ENCODE measurements at places on chromosomes 11 and 22.

DNA sequence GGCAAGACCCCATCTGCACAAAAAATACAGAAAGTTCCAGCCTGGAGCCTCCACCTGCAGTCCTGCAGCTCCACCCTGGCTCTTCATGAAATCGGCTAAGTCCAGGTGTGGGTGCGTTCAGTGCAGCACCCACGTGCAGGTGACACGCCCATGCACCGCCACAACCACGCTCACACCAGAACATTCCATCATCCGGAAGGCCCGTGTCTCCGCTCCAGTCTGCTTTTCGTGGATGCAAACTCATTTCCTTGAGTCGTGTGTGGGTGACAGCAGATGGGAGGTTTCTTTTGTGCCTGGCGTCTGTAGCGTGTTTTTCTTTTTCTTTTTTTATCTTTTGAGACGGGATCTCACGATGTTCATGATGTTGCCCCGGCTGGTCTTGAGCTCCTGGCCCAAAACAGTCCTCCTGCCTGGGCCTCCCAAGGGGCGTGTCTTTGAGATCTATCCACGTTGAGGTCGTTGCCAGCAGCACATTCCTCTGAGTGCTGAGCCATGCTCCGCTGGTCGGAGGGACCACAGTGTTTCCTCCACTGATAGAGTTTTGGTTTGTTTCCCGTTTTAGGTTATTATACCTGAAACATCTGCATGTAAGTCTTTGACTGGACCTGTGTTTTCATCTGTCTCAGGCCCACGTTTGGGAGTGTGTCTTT is 7.2 kb downstream of the PTDSS2 start:
- no peak for DNase-seq

- no peak for DNase-seq
These were observed 693 bp upstream of the PRR14L start for GRCh38 chr22:31750365-31751284.

DNA sequence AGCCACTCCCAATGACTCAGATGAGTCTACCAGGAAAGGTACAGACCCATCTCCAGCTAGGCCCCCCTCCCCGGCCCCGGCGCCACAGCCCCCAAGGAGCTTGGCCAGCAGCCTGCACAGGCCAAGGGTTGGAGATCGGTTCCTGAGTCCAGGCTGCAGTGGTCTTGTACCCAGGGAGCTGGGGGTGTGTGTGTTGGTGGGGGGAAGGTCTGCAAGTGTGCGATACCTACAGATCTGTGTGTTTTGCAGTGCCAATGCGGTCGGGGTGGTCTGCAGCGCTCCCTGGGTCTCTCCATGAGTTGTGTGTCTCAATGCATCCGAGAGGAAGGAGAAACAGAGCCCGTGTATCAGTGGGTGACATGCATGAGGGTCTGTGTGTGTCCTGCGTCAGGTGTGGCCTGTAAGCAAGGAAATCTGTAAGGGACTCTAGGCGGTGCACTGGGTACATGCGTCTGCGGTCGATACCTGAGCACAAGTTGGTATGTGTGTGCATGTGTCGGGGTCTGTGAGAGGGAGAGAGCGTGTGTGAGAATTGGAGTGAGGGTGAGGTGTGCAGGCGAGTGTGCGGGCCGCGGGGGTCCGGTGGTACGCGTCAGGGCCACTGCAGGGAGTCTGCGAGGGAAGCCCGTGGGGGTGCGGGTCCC is 645 bp downstream of the CDC42BPG start:
- DNase-seq = no peak

GRCh38 chr11:88152381-88152780 is 22.9 kb downstream of the RAB38 start:
- no peak for DNase-seq

GRCh38 chr22:43343262-43343669 is at the start of gene SCUBE1:
Gene SCUBE1 (minus strand): TSS chr22:43343372. CDS start chr22:43343261, 111 bp downstream.
- DNase-seq = no peak

DNA sequence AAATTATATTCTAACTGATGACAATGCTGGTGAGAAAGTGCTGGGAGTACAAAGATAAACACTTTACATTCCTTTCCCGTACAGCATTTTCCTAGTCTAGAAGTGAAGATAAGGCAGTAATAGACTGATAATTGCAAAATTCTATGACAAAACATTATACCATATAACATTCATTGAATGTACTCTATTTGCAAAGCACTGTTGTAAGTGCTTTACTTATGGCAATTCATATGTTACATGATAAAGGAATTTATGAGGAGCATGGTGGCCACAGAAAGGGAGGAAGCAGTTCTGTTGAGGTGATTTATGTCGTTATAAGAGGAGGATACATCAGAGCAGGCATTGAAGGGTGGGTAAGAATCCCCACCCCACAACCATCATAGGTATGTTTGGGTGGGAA is 434.8 kb downstream of the RAB38 start:
- DNase-seq = no peak

DNA sequence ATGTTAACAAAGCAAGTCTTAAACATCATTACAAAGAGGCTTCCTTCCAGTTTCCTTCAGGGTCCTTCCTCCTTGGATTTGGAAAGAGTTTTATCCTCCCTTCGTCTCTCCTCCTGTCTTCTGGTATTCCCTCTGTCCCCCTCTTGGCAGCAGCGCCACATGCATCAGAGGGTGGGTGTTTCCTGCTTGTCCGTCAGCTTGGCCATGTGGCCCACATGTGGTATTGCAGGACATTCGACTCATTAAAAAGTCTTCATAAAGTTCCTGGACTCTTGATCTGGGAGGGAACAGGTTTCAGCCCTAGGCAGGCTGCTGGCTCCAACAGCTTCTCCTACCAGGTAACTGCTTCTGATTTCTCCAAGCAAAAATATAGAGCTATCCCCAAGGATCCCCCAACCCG is 189.8 kb downstream of the CSNK2A3 start:
- DNase-seq = no peak

GRCh38 chr11:64916040-64916774 is 802 bp downstream of the ATG2A start:
- DNase-seq = no peak

DNA sequence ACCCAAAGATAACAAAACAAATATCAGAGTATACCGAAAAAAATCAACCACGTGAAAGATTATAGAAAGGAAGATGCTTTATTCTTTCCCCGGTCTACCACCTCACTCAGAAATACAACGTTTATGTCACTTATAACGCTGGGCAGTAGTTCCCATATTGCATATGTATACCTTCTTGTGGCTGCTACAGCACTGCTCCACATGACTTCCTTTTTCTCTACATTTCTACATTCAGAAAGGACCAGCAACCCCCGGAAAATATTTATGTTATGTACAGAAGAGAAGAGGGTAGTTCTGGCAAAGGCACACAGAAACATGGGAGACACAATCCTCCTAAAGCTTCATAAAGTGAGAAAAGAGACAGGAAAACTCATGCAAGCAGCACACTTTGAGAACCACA is 56.8 kb downstream of the MTMR2 start:
- DNase-seq = no peak

- DNase-seq = no peak
These were observed 330 bp upstream of the POLD3 start for GRCh38 chr11:74592063-74592440.

- no peak for DNase-seq
These were observed 51.1 kb downstream of the WNT7B start for GRCh38 chr22:45925811-45926351.

GRCh38 chr22:31943206-31943977 is 943 bp upstream of the YWHAH start:
- DNase-seq = no peak

GRCh38 chr11:59261150-59261549 is 48.4 kb upstream of the MPEG1 start:
- no peak for DNase-seq

GRCh38 chr22:49042877-49043859 is 784.5 kb downstream of the BRD1 start:
- no peak for DNase-seq
